ENCODE measurements at places on chromosomes 16 and 17. TPM values are rescaled to one million over a fixed set of nuclear protein-coding genes. Genes with fewer than 3 reads are reported as not detected.

Gene DNAI2
- not detected for total RNA-seq

Gene C16orf54
- not detected for total RNA-seq

Gene SPATA32
- total RNA-seq, result not detected

Gene ACOX1
- total RNA-seq, result 20.6 TPM

Gene CD19
- total RNA-seq, result not detected

Gene HOXB5
- not detected for total RNA-seq

Gene CHST6
- 3.0 TPM for total RNA-seq

Gene CA7
- not detected for total RNA-seq

Gene UMOD
- total RNA-seq, result not detected

Gene COPZ2
- 16.6 TPM for total RNA-seq

Gene ITGB4
- 1,928 TPM for total RNA-seq

Gene OSBPL7
- 9.8 TPM for total RNA-seq

Gene TBC1D3K
- total RNA-seq, result not detected

Gene CCL4L2
- not detected for total RNA-seq

Gene CLN3
- 4.5 TPM for total RNA-seq

Gene SLC6A4
- not detected for total RNA-seq

Gene CFDP1
- total RNA-seq, result 46.0 TPM

Gene CCL3
- not detected for total RNA-seq

Gene SEZ6L2
- 16.2 TPM for total RNA-seq

Gene DNASE1L2
- total RNA-seq, result 0.78 TPM

Gene SRCIN1
- total RNA-seq, result 1.0 TPM

Gene CHD9NB
- total RNA-seq, result 0.11 TPM

Gene SLFN14
- total RNA-seq, result not detected

Gene KRTAP2-2
- total RNA-seq, result not detected

Gene SLC38A8
- not detected for total RNA-seq

Gene CCDC92B
- 0.04 TPM for total RNA-seq

Gene NPIPA5
- total RNA-seq, result 1.2 TPM

Gene RAP1GAP2
- 40.1 TPM for total RNA-seq

Gene FN3K
- total RNA-seq, result 0.34 TPM

Gene MT1A
- 5.2 TPM for total RNA-seq

Gene OTOP2
- total RNA-seq, result not detected

Gene PRSS33
- total RNA-seq, result not detected

Gene BCKDK
- 58.3 TPM for total RNA-seq

Gene SLC12A3
- total RNA-seq, result not detected

Gene PPY
- 1.6 TPM for total RNA-seq

Gene TPPP3
- not detected for total RNA-seq

Gene DPEP3
- total RNA-seq, result not detected

Gene ZP2
- not detected for total RNA-seq

Gene RFNG
- 50.3 TPM for total RNA-seq

Gene CMTM1
- 0.39 TPM for total RNA-seq

Gene CNOT1
- total RNA-seq, result 63.3 TPM

Gene KRT36
- not detected for total RNA-seq
